ENCODE measurements at places on chromosomes 1 and 21. TPM values are rescaled to one million over a fixed set of nuclear protein-coding genes. Genes with fewer than 3 reads are reported as not detected.

Gene DMRTA2
- total RNA-seq = 1.2 TPM

Gene CFHR4
- total RNA-seq = 0.41 TPM

Gene SPRR3
- total RNA-seq = not detected

Gene CYP4Z1
- 0.41 TPM for total RNA-seq

Gene SPRR1B
- total RNA-seq = not detected

Gene CD244
- not detected for total RNA-seq

Gene PSMB4
- total RNA-seq = 369 TPM

Gene PDC
- total RNA-seq = not detected

Gene KCNJ10
- total RNA-seq = 1.6 TPM

Gene TRIM45
- 3.7 TPM for total RNA-seq

Gene TMEM52
- total RNA-seq = 1.6 TPM

Gene SRRM1
- total RNA-seq = 34.6 TPM

Gene PTPRF
- 39.1 TPM for total RNA-seq

Gene MATN1
- total RNA-seq = 0.41 TPM

Gene KRTAP19-1
- total RNA-seq = not detected

Gene FCN3
- total RNA-seq = not detected

Data from frontal cortex (tissue), 4 donors.